ENCODE measurements at places on chromosomes 2 and 18.

- no peak for DNase-seq
These were observed 749 bp upstream of the PTMA start for GRCh38 chr2:231707625-231707926.

- no peak for DNase-seq
These were observed 880.7 kb downstream of the SUCLG1 start for GRCh38 chr2:83578405-83578804.

DNA sequence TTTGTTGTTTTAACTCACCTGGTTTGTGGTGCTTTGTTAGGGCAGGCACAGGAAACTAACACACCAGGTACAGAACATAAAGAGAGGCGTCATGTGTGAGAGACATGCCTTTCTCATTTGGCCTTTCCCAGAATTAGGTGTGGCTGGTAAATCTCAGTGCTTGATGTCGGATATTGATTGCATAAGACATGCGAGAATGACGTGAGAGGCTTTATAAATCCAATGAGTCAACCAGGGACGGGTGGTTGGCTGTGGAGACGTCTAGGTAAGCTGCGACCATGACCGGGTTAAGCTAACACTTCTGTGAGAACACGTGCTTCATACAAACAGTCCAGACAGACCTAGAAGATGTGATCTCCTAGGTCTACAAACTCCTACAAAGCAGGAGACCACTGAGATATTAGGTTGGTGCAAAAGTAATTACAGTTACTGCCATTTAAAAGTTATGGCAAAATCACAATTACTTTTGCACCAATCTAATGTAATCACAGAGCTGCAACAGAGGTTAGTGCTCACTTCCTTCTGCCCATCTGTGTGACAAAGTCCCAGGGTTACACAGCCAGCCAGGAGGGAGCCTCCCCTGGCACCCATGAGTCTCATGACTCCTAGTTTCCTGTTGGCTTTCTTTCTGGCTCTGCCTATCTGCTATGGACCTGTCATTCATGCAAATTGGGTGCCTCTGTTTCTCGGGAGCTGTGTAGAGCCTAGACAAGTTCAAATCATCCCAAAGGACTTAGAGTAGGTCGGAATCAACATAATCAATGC lies 98.9 kb upstream of the ATP8B1 start:
- no peak for DNase-seq

GRCh38 chr2:239894276-239894675 lies 130.9 kb downstream of the NDUFA10 start:
- DNase-seq: no peak

GRCh38 chr18:12257996-12258718 lies 4.0 kb downstream of the CIDEA start:
- no peak for DNase-seq

DNA sequence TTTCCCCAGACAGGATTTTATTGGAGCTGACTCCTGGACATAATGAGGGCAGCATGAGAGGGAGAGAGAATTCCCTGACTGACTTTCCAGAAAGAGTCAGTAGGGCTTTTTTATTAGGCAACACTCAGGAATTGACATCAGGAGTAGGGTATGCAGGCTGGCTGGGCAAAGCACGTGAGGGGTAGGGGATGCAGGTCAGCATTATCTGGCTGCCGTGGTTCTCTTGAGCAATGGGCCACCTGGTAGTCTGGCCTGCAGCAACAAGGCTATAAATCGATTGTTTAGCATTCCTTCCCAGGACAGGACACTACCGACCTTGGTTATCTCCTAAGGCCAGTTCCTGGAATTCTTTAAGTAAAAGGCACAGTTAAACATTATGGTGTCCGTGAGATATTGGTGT lies 160.8 kb upstream of the AGAP1 start:
- no peak for DNase-seq

DNA sequence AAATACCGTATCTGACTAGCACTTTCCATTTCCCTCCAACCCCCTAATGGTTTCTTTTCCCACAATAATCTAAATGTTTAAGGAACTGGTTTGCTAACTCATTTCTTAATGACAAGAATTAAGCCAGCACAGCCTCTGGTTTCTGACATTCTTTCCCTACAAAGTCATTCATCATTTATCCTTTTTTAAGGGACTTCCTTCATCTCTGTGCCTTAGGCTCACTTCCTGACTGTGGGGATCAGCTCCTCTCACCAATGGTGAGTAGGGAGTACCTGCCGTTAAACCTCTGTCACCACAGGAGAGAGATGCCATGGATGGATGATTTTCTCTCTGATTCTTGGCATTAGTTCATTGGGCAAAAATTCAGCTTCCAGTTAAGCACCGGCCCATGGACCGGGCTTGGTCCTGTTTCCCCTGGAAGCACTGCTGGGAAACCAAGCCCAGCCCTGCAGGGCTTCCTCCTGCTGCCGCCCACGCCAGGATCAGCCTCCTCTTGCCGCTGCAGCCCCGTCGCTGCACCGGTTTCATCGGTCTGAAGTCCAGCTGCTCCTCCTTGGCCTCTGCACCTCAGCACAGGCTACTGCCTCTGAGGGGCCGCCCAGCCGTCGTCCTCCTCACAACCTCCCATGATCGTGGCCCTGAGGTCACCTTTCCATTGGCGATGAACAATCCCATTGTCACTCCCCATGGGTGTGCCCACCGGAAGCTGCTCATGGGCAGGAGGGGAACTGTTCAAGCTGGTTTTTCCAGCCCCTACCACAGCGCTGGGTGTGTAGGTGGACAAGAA lies 64.0 kb upstream of the ZNF516 start:
- no peak for DNase-seq

DNA sequence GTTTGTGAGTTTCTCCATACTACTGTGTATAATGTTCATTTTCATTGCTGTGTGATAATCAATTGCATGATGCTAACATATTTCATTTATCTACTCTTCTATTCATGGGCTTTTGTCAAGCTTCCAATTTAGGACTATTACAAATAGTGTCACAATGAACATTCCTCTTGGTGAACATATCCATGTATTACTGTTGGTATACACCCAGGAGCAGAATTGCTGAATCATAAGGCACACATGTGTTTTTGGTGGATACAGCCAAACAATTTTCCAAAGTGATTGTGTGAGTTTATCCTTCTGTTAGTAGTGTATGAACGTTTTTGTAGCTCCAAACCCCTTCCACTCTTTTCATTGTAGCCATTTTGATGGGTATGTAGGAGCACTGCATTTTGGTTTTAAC lies 101.6 kb upstream of the COPS8 start:
- no peak for DNase-seq

GRCh38 chr18:41022484-41022883 lies 932.5 kb upstream of the PIK3C3 start:
- no peak for DNase-seq

DNA sequence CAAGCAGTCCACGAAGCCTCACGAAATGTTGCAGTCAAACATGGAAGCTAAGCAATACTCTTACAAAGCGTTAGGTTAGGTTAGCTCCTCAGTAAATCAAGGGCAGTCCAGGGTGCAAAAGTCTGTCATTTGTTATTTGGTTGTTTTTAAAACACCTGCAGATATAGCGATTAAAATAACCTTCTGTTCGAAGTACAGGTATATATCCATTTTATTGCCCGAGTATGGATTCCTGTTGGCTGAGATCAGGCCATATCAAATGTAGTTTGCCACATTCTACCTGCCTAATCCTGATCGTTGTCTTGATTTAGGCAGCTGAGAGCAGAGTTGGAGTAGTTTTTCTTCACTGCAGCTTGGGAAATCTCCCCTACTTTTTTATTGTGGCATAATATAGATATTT lies 99.5 kb upstream of the EPB41L3 start:
- DNase-seq: no peak

GRCh38 chr2:156511122-156511521 lies 74.9 kb downstream of the GPD2 start:
- no peak for DNase-seq

DNA sequence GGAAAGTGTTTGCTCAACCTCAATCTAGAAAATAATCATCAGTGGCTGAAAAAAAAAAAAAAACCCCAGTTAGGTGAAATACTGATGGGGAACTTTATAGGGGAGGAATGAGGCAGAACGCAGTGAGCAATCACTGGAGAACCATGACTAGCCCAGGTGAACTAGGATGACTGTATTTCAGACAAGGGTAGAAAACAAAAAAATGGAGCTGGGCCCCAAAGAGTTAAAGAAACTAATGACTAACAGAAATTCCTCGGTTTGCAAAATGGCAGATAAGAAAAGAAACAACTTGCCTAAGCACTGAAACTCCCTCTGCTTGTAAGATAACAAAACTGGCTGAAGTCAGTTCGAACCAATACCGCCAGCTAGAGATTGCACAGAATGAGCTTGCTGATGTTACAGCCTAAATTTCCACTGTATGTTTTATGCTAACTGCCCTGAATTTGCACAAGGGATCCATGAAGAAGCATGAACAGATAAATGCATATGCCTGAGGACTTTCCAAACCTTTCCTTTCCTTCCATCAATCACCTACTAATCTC lies 245.9 kb downstream of the METTL4 start:
- DNase-seq: no peak

DNA sequence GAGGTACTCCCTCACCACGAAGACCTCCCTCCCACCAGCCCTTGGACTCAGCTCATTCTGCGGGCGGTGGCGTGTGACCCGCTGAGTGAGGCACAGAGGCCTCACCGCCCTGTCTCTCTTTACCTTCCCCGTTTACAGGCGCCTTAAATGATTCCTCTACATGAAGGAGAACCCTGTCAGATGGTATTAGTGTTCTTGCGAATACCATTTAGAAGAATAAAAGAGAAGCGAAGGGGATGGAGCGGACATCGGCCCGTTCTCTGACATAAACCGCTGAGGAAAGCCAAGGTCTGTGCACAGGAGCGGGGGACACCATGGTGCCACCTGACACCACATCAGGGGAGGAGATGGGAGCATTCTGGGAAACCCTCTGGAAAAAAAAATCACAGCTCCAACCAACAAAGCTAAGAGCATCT lies 179.8 kb downstream of the HDAC4 start:
- no peak for DNase-seq

GRCh38 chr2:320561-320960 lies 32.7 kb upstream of the ALKAL2 start:
- DNase-seq: no peak

DNA sequence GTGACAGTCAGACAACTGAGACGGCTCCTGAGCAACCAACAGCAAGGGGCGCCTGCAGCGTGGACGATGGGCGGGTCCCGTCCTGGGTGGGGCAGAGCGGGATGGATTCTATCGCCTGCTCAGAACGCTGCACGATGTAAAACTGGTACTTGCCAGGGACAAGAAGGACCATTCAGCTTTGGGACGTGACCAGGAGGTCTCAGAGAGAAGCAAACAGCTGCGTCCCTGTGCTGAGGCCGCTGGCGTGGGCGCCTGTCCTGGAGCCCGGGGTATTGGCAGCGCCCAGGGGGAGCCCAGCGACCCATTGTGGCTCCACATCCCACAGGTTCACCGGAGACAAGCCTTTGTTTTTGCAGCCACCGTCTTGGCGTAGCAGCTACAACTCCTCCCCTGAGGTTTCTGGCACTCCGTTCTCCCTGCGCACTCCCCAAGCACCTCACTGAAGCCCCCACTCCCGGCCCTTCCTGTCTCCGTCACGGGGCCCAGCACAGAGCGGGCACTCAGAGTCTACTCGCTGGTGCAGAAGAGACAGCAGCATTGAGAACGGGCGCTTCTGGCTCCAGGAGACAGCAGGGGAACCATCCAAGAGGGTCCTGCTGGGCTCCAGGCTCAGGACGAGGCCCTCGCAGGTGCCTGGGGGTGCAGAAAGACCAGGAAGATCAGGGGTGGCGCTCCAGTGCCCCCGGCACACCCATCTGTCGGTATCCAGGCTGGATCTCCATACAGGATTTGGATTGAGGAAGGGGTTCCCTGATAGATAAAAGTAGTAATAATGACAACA lies 22.1 kb upstream of the KCNG2 start:
- no peak for DNase-seq

DNA sequence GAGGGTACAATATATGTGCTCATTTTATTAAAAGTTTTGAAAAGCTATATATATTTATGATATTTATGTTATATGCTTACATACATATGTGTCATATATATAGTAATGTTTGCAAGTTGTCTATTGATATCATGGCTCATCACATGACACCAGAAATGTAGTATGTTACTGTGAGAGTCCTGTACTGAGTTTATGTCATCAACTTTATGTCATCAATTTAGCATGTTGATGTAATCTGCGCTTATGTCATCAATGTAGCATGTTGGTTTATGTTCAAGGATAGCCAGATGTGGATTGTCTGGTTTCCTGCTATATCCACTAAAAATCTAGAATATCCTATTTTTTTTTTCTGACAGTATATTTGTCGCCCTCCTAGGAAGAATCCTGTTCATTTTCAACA lies 77.4 kb downstream of the APLF start:
- DNase-seq: no peak

DNA sequence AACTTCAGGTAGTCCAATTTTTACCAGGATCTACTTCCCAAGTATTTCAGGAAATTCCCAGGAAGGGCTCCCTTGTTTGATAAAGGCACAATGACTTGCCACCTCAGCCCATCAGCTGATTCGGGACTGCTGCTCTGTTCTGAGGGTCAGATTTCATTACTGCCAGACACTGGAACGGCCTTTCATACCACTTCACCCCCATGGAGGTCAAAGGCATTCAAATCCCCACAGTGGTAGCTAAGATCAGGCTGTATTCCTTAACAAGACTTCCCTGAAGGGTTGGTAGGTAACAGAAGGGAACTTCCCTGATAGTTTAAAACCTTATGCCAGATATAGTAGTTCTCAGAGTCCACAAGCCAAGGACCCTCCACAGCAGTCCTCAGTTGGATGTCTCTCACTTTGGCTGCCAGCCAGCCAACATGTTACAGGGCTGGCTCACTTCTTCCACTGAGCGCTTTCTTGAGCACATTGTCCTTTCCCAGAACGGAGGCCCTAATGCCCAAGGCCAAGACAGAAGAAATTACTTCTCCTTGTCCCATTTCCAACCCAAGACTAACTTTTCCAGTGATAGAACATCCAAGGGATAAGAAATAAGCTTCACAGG lies 40.0 kb upstream of the GLS start:
- DNase-seq: no peak

DNA sequence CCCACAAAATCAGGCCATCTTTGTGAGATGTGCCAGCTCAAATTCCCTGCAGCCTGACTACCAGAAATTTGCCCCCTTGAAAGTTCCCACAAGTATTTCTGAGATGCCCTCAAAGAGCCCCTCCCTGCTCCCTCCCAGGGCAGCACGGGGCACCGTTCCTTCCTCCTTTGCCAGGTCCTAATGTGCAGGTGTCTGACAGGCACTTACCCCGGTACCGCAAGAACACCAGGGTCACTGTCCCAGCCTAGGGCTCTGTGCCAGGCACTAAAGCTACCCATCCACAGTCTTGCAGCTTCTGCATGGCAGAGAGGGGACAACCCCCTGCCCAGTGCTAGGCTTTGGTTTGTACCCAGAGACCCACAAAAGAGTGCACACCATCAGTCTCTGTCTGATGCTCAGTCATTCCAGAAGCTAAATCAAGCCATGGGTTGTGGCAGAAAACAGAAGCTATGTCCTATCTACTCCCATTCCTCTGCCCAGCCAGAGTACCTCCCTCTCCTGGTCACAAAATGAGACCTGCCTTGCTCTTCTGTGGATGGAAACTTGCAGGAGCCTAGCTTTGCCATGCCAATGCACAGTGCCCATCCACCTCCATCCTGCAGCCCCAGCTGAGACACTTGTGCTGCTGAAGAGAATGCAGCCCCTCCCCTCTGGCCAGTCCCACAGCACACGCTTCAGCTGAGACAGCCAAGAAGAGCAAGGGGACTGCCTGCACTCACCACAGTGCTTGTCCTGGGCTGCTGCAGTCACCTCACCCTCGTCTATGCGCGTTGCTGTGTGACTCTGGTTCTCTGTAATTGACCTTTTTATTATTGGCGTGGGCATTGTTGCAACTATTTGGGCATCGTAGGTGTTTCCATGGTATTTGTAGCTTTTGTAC lies 48.7 kb downstream of the INPP5D start:
- DNase-seq: no peak

- DNase-seq: no peak
These were observed 239.5 kb upstream of the SALL3 start for GRCh38 chr18:78739882-78740677.

Measured in NCI-H187 treated with DMSO at 0.1 percent for 48 hours (cell line).